Left hindlimb (tissue), 1 donor: ENCODE measurements at places on chromosomes 5 and 9.
A peak's percentile ranks its signal among the peaks of the same experiment; 100 is the strongest.

DNA sequence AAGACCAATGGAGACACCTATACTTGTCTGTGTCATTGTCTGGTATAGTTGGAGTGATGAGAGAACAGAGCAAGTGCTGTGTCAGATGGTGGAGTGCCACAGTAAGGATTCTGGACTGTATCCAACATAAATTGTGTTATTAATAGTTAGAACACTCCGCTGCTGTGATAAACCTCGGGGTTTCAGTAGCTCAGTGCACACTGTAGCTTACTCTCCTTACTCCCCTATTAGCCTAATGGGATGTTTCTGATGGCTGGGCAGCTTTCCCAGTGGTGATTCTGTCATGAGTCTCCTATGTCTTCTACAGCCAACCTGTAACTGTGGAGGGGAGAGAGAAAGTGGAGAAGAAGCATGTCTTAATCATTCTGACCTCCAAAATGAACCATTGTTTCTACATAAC lies 127.6 kb upstream of the PTCH1 start:
- no peak for DNase-seq

- no peak for DNase-seq
These were observed 132.8 kb upstream of the SHB start for GRCh38 chr9:38201844-38202243.

DNA sequence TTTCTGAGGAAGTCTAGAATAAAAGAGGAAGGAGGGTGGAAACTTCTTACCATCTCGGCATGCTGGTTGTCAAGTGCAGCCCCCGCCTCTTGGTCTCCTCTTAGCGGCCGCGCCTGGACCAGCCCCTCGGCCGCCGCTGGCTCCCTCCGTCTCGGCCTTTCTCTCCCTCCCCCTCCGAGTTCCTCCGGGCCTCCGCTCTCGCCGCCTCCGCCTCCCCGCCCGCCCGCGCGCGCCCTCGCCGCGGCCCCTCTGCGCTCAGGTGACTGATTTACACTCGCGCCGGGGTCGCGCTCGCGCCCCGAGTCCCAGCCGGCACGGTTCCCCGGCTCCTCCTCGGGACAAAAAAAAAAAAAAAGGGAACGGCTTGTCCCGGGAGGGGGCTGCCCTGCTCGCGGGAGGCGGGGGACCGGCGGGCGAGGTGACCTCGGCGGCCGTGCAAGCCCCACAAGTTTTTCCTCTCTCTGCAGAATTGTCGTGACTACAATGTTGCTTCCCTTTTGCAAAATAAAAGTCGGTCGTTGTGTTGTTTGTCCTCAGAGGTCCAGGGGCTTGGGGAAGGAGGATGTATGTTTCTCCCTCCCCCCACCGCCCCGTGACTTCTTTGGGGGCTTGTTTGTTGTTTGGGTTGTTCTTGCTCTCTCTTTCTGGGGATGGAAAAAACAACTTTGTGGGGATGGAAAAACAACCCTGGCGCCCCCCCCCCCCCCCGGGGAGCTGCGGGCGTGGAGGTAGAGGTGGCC lies at the start of gene BNC2:
Gene BNC2, minus strand, starts transcription at position 75 of the 740 bp plus-strand sequence. Its CDS starts 22 bp downstream, at position 53.
- peak; percentile 86 for DNase-seq

DNA sequence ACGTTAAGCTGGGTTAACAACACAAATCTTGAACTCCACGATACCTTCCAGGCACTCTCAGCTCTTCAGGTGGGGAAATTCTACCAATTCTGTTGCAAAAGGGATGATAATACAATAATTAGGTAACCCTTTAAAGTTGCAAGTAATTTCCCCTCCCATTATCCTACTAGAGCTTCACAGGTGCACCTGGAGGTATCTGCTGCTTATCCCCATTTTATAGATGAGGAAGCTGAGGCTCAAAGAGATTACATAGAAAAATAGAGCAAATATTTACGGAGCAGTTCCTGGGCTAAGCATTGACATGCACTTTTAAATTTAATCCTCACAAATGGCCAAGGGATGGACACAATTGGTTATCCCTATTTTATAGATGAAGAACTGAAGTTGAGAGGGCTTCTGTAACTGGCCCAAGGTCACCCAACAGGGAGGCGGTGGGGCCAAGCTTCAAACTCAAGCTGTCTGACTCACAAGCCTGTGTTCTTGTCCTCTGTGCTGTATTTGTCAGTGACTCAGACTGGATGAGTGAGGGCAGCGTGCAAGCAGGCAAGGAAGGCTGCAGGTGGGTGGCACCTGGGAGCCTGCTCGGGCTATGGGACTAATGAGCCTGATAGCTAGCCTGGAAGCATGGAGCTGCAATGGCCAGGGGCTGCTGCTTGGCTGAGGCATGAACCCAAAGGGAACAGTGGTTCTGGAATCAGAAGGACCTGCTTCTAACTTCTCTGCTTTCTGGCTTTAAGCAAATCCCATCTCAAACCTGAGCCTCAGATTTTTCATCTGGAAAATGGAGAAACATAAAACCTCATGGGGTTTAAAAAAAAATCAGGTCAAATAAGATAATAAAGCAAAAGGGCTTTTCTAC lies 105.5 kb downstream of the PDE6A start:
- DNase-seq: no peak

DNA sequence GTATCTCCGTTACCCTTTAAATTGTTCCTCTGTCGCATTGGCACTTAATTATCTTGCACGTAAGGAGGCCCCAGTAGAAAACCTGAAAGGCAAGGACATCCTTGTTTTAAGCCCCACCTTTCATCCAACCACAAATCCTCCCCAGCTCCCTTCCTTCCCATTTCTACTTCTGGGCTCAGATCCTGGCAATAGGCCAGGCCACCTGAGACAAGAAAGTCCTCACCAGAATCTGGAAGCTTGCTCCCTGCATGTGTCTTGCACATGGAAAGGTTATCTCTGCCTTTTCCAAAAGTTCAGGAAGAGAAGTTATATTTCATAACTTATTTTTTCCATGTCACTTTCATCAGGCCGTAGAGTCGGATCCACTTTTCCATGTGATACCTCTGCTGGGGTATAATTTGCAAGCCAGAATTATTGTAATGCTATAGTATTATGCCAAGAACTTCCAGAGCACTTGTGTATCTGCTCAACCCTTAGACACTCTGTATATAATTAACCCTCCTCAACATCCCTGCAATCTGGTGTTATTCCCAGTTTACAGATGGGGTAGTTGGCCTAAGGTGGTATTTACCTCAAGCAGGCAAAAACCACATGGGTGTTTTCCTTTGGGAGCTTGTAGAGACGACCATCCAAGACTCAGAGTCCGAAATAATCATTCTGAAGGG lies 2.6 kb upstream of the SHB start:
- no peak for DNase-seq

- DNase-seq: no peak
These were observed 57.9 kb upstream of the IER5L start for GRCh38 chr9:129235931-129236331.

- DNase-seq: no peak
These were observed 6.1 kb upstream of the PRUNE2 start for GRCh38 chr9:76911971-76912370.

DNA sequence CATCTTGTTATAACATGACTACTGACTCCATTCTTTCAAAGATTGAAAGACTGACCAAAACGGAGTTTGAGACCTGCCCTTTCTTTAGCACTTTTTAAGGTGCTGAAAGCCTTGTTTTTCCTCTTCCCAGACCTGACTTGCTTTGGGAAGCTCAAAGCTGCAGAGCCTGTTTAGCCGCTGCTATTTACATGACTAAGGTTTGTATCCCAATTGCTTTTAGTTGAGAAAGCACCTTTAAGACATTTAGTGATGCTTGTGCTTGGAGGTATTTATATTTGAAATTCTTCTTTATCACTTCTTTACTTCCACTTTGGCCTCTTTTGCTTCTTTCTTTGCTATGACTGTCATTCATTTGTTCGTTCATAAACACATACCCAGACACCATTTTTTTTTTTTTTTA lies 182.6 kb upstream of the ELL2 start:
- DNase-seq: no peak

DNA sequence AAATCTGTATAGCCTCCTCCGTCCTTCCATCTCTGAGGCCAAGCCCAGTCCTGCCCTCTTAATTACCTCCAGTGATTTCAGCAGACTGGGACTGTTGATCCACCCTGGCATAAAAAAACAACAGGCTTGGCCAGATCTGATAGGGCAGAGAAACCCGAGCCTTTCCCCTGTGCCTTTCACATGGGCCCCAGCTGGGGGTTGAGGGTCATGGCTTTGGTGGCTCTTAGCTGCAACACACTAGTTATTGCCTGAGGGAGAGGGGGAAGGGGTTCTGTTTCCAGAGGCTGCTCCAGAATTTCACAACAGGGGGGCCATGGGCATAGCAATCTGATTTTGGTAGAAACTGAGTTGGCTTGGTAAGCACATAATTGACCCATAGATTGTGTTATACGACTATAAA lies 21.2 kb upstream of the PANK3 start:
- no peak for DNase-seq

- no peak for DNase-seq
These were observed 416.6 kb downstream of the PLK2 start for GRCh38 chr5:58043032-58043945.

- DNase-seq: no peak
These were observed 50.1 kb downstream of the MACROH2A1 start for GRCh38 chr5:135348918-135349317.

- no peak for DNase-seq
These were observed 3.6 kb upstream of the RGS7BP start for GRCh38 chr5:64502196-64502595.

- no peak for DNase-seq
These were observed 373.3 kb downstream of the ARHGEF28 start for GRCh38 chr5:73999297-73999696.

DNA sequence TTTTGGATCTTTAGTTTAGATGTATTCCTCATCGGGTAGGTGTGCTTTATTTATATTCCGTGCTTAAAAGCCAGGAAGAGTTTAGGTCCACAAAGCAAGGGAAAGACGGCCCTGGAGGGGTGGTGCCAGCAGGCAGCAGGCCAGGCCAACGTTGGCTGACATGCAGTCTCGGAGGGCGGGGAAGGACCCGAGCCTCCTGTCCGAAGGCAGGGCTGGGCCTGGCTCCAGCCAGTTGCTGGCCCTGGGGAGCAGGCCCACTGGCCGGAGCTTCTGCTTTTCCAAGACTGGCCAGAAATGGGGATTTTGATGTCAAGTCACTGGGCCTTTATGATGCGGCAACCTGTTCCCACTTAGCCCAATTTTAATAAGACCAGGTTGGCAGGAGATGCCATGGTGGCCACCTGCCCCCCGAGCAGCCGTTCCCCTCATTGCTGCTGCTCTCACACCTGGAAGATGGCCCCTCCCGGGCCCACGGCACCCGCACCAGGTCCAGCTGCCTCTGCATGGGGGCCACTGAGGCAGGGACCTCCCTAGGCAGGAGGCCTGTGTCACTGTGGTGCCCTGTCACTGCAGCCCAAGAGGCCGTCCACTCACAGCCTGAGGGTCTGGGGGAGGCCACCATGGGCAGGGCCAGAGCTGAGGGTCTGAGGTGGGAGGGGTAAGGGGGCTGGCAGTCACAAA lies 23.2 kb downstream of the LPCAT1 start:
- peak; percentile 84 for DNase-seq

- DNase-seq: no peak
These were observed 280.4 kb downstream of the MEF2C start for GRCh38 chr5:88602584-88602983.

DNA sequence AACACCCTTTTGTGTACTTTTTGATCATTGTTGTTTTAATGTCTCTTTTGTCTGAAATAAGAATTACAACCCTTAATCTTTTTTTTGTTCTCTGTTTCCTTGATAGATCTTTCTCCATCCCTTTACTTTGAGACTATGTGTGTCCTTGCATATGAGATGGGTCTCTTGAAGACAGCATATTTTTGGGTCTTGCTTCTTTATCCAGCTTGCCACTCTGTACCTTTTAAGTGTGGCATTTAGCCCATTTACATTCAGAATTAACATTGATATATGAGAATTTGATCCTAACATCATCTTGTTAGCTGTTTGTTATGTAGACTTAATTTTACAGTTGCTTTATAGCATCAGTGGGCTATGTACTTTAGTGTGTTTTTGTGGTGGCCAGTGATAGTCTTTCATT lies 382.5 kb downstream of the MED10 start:
- DNase-seq: no peak

DNA sequence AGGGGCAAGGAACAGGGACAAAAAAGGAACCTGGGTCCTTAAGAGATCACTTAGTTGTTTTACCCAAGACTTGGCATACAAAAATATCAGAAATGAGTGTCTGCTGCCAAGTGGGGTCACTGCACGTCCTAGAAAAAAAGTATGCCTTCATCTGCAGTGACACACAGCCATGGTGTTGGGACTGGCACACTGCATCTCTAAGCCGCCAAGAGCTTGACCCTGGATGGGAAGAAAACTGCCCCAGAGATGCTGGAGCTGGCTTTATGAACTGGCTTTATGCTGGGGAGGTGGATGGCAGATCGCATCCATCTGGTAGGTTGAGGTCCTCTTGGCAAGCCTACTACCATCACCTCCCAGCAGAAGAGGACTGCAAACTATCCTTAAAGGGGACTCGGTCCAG lies 51.7 kb downstream of the IRF1 start:
- no peak for DNase-seq

DNA sequence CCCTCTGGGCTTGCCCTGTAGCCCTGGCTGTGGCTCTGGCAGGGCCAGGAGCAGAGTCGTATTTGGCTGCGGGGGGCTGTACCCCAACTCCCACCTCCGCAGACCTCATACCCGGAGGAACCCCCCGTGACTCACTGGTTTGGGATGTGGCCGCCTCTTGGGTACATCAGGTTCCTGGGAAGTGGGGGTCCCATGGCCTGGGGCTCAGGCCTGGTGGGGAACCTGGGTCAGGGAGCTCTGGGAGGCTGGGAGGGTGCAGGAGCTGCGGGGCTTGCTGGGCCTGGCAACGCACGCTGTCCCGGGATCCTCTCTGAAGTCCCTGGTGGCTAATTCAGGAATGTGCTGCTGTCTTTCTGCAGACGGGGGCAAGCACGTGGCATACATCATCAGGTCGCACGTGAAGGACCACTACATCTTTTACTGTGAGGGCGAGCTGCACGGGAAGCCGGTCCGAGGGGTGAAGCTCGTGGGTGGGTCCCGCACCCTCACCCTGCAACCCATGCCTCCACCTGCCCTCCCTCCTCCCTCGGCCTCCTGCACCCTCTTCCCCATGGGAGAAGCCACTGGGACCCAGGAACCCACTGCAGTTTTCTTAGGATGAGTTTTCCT lies 2.4 kb downstream of the LCN1 start:
- no peak for DNase-seq
